ENCODE measurements at places on chromosomes 7 and 10. TPM values are rescaled to one million over a fixed set of nuclear protein-coding genes. Genes with fewer than 3 reads are reported as not detected.

The SPDYE5 gene
- total RNA-seq: not detected

DNA sequence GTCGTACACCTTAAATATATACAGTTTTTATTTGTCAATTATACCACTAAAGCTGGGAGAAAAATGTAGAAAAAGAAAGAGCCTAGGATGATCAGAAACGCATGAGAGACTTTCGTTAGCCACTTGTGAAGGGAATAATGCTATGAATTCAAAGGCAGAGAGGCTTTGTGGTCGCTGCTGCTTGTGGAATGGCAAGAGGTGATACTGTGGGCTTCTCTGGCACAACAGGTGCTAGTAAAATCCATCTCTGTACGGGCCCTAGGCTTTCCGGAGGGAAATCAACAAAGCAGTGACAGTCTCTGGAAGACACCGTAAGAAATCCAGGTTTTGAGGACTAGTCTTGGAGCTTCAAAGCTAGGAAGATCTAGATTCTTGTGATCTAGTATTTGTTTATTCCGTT is 52.6 kb downstream of the LRRC72 start:
- peak; percentile 13 for DNase-seq

GRCh38 chr10:116948530-116948870 is 56.5 kb downstream of the SHTN1 start:
- DNase-seq: no peak

DNA sequence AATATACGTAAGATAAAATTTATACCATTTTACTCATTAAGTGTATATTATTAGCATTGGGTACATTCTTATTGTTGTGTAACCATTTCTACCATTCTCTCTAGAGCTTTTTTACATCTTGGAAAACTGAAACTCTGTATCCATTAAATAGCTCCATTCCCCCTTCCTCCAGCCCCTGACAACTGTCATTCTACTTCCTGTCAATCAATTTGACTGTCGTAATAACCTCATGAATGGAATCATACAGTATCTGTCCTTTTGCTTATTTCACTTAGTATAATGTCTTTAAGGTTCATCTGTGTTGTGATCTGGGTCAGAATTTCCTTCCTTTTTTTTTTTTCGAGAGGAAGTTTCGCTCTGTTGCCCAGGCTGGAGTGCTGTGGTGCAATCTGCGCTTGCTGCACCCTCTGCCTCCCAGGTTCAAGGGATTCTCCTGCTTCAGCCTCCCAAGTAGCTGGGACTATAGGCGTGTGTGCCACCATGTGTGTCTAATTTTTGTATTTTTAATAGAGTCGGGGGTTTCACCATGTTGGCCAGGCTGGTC is 15.6 kb downstream of the ZRANB1 start:
- DNase-seq: no peak

GRCh38 chr7:149865437-149865836 is 8.3 kb upstream of the ATP6V0E2 start:
- DNase-seq: no peak

- DNase-seq: no peak
Measured at GRCh38 chr7:70846208-70846607, 285.7 kb upstream of the GALNT17 start.

- DNase-seq: no peak
Measured at GRCh38 chr7:111727905-111728634, 165.8 kb upstream of the IMMP2L start.
